ENCODE measurements at places on chromosomes 6 and 20.

- H3K36me3 ChIP-seq = no peaks in the 10 kb centered on the region
- H3K27ac ChIP-seq = no peak overlapping the region
- DNase-seq = no peak
- H3K27me3 ChIP-seq = no peaks in the 10 kb centered on the region
Measured at GRCh38 chr6:2523061-2523460, 227.7 kb downstream of the MYLK4 start.

DNA sequence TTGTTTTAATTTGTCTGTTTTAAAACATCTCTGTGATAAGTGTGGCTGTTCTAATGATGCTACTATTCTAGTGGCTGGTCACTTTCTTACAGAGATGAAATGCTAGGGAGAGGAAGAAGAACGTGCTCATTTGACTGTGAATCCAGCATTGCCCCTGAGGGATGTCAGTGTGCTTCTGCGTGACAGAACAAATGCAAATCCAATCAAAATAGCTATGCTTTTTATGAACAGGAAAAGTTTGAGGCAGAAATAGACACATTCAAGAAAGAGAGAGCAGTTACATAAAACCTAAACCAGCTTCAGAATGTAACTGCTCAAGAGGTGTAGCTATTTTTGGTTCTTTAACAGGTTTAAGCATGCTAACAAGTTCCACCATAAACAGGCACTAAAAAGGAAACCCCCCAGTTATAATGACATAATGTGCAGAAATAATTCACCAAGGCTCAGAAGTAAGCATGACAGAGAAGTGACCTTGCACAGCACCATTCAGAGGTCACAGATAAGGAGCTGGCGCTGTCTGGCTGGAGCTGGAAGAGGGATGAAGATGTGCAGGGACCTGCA is 385.3 kb downstream of the EPM2A start:
- no peak overlapping the region for H3K27ac ChIP-seq
- DNase-seq = no peak
- no peaks in the 10 kb centered on the region for H3K4me1 ChIP-seq
- H3K4me3 ChIP-seq = no peak overlapping the region
- no peaks in the 10 kb centered on the region for H3K36me3 ChIP-seq
- no peaks in the 10 kb centered on the region for H3K27me3 ChIP-seq

- H3K27me3 ChIP-seq = no peaks in the 10 kb centered on the region
- no peaks in the 10 kb centered on the region for H3K4me1 ChIP-seq
- H3K4me3 ChIP-seq = no peak overlapping the region
- H3K27ac ChIP-seq = no peak overlapping the region
- no peaks in the 10 kb centered on the region for H3K36me3 ChIP-seq
Measured at GRCh38 chr6:147322299-147323162, 118.3 kb downstream of the STXBP5 start.

GRCh38 chr20:25025091-25025861 is 32.7 kb downstream of the ACSS1 start:
- H3K4me1 ChIP-seq = peaks cover 8% of the 10 kb centered on the region
- H3K4me3 ChIP-seq = no peak overlapping the region
- no peaks in the 10 kb centered on the region for H3K36me3 ChIP-seq
- DNase-seq = no peak
- no peaks in the 10 kb centered on the region for H3K27me3 ChIP-seq
- no peak overlapping the region for H3K27ac ChIP-seq

DNA sequence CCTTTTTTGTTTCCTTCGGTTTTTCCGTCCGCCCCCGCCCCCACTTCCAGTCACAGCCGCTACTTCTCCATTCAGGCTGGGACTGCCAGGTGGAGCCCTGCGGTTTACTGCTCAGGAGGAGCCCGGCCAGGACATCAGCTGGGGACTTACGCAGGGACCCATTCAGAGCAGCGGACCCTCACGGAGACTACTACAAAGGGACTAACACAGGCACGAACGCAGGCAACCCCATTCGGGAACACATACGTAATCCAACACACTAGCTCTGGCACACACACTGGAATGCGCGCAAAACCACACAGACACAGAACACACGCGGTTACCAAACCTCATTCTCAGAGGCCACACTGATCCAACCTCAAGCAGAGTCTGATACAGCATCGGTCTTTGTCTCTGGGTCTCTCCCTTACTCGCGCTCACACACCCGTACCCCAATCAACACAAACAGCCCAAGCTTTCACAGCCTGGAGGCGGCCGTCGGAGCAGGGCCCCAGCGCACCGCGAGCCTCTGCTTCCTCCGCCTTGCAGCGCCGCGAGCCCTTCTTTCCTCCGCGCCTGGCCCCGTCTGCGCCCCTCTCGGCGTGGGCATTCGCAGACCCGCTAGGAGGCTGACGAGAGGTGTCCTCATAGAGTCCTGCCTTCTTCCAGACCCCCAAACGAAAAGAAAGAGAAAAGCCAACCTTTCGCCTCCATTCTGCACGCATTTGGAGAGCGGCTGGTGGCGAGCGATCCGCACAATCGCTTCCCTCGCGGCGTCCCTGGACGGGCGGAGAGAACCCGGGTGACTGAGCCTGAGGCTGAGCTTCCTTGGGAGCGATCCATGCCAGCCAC is 1.1 kb upstream of the SLC32A1 start:
- no peaks in the 10 kb centered on the region for H3K4me1 ChIP-seq
- H3K36me3 ChIP-seq = no peaks in the 10 kb centered on the region
- no peak overlapping the region for H3K4me3 ChIP-seq
- no peak overlapping the region for H3K27ac ChIP-seq

GRCh38 chr6:158611541-158612370 is 32.8 kb downstream of the DYNLT1 start:
- H3K27ac ChIP-seq = peak overlapping the region; percentile 72
- H3K4me3 ChIP-seq = no peak overlapping the region
- H3K27me3 ChIP-seq = no peaks in the 10 kb centered on the region
- no peak for DNase-seq

DNA sequence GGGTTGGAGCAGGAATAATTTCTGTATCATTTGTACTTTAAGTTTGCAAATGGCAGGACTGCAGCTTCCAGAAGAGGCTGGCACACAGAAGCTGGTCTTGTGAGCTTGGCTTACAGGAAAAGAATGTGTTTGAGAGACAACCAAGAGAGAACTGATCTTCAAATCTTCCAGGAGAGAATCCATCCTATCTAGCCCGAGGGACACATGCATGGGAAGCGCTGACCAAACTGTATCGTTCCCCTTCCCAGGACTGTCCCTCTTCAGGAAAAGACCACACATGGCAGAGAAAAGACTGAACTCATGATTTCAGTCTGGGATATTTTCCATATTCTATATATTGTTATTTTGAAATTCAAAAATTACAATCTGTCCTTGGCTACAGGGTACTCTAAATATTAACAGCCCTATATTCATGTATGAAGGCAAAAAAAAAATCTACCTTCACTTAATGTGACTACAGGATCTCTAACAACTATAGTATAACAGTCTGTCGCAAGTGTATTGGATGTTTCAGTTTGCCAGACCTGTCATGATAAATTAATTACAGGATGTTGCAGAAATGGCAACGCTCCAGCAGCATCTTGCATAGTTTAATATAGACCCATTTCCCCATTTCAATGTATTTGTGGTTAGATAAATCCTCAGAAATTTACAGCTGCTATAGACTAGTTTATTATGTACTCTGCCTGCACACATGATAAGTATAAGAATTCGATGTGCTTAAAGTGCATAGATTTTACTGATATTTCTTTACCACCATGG is 99.4 kb downstream of the MYB start:
- no peak overlapping the region for H3K27ac ChIP-seq
- H3K4me1 ChIP-seq = no peaks in the 10 kb centered on the region
- H3K36me3 ChIP-seq = no peaks in the 10 kb centered on the region
- H3K27me3 ChIP-seq = no peaks in the 10 kb centered on the region
- H3K4me3 ChIP-seq = no peak overlapping the region
- no peak for DNase-seq

- H3K27ac ChIP-seq = peak overlapping the region; percentile 97
- no peaks in the 10 kb centered on the region for H3K27me3 ChIP-seq
- H3K4me3 ChIP-seq = peak overlapping the region; percentile 70
- H3K36me3 ChIP-seq = no peaks in the 10 kb centered on the region
- peak; percentile 71 for DNase-seq
- H3K4me1 ChIP-seq = peaks cover 15% of the 10 kb centered on the region
Measured at GRCh38 chr20:297925-298775, 780 bp downstream of the ZCCHC3 start.

GRCh38 chr6:166365806-166366205 is 16.9 kb downstream of the MPC1 start:
- no peak for DNase-seq
- no peaks in the 10 kb centered on the region for H3K36me3 ChIP-seq
- no peaks in the 10 kb centered on the region for H3K27me3 ChIP-seq
- no peak overlapping the region for H3K27ac ChIP-seq
- no peak overlapping the region for H3K4me3 ChIP-seq
- H3K4me1 ChIP-seq = no peaks in the 10 kb centered on the region

- no peak for DNase-seq
- H3K4me3 ChIP-seq = no peak overlapping the region
- H3K36me3 ChIP-seq = no peaks in the 10 kb centered on the region
- no peak overlapping the region for H3K27ac ChIP-seq
- peaks cover 2% of the 10 kb centered on the region for H3K4me1 ChIP-seq
Measured at GRCh38 chr20:57907131-57908000, 197.6 kb upstream of the PMEPA1 start.

DNA sequence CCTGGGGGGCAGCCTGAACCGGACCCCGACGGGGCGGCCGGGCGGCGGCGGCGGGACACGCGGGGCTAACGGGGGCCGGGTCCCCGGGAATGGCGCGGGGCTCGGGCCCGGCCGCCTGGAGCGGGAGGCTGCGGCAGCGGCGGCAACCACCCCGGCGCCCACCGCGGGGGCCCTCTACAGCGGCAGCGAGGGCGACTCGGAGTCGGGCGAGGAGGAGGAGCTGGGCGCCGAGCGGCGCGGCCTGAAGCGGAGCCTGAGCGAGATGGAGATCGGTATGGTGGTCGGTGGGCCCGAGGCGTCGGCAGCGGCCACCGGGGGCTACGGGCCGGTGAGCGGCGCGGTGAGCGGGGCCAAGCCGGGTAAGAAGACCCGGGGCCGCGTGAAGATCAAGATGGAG is 636 bp downstream of the SRF start:
- H3K27me3 ChIP-seq = no peaks in the 10 kb centered on the region
- no peaks in the 10 kb centered on the region for H3K36me3 ChIP-seq
- DNase-seq = no peak
- peak overlapping the region; percentile 83 for H3K4me3 ChIP-seq
- peaks cover 14% of the 10 kb centered on the region for H3K4me1 ChIP-seq
- peak overlapping the region; percentile 91 for H3K27ac ChIP-seq

- H3K27me3 ChIP-seq = no peaks in the 10 kb centered on the region
- H3K27ac ChIP-seq = no peak overlapping the region
- no peaks in the 10 kb centered on the region for H3K4me1 ChIP-seq
- DNase-seq = no peak
- H3K4me3 ChIP-seq = no peak overlapping the region
Measured at GRCh38 chr6:33668914-33669313, 42.6 kb downstream of the UQCC2 start.

- peak overlapping the region; percentile 52 for H3K4me3 ChIP-seq
- peaks cover 2% of the 10 kb centered on the region for H3K4me1 ChIP-seq
- H3K27ac ChIP-seq = peak overlapping the region; percentile 74
Measured at GRCh38 chr6:14211562-14211942, 94.0 kb downstream of the CD83 start.

- H3K27ac ChIP-seq = no peak overlapping the region
- no peaks in the 10 kb centered on the region for H3K36me3 ChIP-seq
- H3K4me3 ChIP-seq = no peak overlapping the region
- no peak for DNase-seq
- peaks cover 6% of the 10 kb centered on the region for H3K4me1 ChIP-seq
Measured at GRCh38 chr20:49452011-49452482, 30.4 kb downstream of the KCNB1 start.

DNA sequence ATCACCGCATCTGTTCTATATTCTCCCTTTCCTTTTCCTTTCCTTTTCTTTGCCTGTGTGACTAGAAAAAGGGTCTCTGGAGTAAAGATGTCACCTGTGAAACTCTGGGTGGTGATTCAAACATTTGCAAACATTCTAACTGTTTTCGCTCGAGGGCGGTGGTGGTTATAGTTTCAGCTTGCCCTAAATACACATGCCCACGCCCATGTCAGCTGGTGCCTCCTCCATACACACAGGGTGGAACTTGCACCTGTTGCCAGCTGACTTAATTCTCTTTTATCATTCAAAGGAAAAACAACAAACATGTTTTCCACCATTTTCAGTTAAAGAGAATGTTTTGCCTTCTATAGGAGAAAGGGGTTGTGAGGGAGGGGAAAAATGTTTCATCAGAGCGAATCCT is 381.9 kb upstream of the ARID1B start:
- DNase-seq = no peak
- no peaks in the 10 kb centered on the region for H3K4me1 ChIP-seq
- H3K36me3 ChIP-seq = no peaks in the 10 kb centered on the region
- no peak overlapping the region for H3K4me3 ChIP-seq
- no peak overlapping the region for H3K27ac ChIP-seq

GRCh38 chr6:140812636-140813035 is 1320.1 kb upstream of the GJE1 start:
- H3K4me3 ChIP-seq = no peak overlapping the region
- H3K27ac ChIP-seq = no peak overlapping the region
- H3K27me3 ChIP-seq = no peaks in the 10 kb centered on the region
- no peak for DNase-seq
- no peaks in the 10 kb centered on the region for H3K4me1 ChIP-seq

- no peaks in the 10 kb centered on the region for H3K36me3 ChIP-seq
- H3K4me3 ChIP-seq = no peak overlapping the region
- peaks cover 23% of the 10 kb centered on the region for H3K4me1 ChIP-seq
- no peaks in the 10 kb centered on the region for H3K27me3 ChIP-seq
- DNase-seq = no peak
Measured at GRCh38 chr20:19288636-19289035, 76.2 kb downstream of the SLC24A3 start.

GRCh38 chr6:38391626-38392579 is 247.8 kb downstream of the BTBD9 start:
- H3K27me3 ChIP-seq = no peaks in the 10 kb centered on the region
- no peak overlapping the region for H3K27ac ChIP-seq
- H3K36me3 ChIP-seq = no peaks in the 10 kb centered on the region
- no peaks in the 10 kb centered on the region for H3K4me1 ChIP-seq
- no peak for DNase-seq
- no peak overlapping the region for H3K4me3 ChIP-seq

DNA sequence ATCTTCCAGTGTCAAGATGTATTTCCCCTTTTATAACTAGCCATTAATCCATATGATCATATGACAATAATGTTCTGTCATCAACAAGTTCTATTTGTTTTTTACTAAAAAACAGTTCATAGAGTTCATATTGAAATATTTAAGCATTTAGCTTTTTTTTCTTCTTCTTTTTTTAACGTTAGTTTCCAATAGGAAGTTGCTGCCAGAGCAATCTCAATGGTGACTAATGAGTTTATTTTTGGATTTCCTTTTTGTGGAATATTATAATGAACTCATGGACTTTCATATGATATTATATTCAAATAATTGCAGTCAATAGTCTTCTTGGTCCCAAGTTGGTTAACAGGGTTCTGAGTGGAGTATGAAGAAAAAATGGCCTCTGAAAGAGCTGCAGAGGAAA is 343.3 kb downstream of the BCKDHB start:
- no peak for DNase-seq
- H3K4me1 ChIP-seq = no peaks in the 10 kb centered on the region
- no peak overlapping the region for H3K27ac ChIP-seq
- no peak overlapping the region for H3K4me3 ChIP-seq
- no peaks in the 10 kb centered on the region for H3K36me3 ChIP-seq
- no peaks in the 10 kb centered on the region for H3K27me3 ChIP-seq
